Renal cortical epithelial cell (primary cell): ENCODE measurements at places on chromosomes 3 and 15.

GRCh38 chr3:186810336-186810996, 4.2 kb upstream of the RFC4 start:
- no peak for DNase-seq

DNA sequence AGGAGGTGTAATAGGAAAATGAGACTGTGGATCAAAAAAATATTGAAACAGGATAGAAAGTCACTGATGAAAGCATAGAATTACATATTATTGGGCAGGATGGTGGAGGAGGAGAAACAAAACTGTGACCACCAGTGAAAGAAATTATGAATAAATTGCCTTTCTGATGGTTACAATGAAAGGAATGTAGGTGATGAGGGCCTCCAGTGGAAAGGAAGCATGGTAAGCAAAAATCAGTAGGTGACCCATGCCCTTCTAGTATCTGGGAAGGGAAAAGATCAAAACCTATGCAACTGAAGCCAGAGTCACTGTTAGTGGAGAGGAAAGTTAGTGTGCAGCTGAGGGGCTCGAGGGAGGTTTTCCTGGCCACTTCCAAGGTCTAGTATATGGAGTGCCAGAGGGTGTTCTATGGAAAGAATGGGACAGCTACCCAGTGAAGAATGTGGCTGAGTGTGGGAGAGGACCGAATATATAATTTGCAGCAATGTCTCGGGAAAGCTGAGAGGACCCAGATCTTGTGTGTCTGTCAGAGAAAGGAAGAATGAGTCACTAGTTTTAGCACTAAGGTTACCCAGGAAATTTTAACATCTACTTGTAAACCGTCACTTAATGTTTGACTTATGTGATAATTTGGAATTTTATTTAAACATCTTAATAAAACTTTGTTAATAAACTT, 146.2 kb downstream of the NFKBIZ start:
- DNase-seq = peak; percentile 82

- DNase-seq = no peak
Measured at GRCh38 chr3:133932009-133932408, 36.3 kb upstream of the RAB6B start.

DNA sequence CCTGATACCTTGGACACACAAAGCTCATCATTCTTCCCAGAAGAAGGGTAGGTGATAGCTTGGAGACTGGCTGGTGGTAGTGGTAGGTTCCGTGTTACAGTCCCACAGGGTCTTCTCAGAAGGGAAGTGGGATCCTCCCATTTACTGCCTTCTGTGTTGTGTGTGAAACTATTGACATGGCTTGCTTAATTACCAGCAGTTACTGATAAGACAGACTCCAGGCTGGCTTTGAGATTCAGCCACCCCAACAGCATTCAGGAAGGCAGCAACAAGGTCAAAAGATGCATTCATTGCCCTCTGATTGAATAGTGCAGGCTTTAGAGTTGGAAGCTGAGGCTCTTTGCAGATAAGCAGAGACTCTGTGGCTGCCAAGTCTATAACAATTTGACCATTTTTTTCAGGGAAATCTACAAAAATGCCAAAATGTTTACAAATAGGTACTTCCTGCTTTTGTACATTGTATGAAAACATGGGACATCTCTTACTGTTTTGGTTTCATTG, 7.7 kb downstream of the ARNT2 start:
- DNase-seq = no peak

DNA sequence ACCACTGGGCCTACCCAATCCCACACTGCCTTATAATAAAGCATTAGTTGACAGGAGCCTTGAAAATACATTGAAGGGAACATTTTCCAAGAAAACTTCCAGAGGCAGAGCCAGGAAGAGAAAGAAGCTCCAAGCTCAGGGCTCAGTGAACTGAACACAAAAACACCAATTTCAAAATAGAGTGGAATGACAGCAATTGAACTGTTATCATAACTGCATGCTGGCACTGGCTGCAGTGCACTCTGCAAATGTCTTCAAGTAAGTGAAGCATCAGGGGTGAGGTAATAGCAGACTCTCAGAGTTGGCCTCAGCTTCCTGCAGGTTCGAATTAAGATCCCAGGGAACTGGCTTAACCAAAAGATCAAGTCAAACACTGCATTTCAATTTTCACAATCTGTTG, 388.0 kb upstream of the WNT5A start:
- no peak for DNase-seq

DNA sequence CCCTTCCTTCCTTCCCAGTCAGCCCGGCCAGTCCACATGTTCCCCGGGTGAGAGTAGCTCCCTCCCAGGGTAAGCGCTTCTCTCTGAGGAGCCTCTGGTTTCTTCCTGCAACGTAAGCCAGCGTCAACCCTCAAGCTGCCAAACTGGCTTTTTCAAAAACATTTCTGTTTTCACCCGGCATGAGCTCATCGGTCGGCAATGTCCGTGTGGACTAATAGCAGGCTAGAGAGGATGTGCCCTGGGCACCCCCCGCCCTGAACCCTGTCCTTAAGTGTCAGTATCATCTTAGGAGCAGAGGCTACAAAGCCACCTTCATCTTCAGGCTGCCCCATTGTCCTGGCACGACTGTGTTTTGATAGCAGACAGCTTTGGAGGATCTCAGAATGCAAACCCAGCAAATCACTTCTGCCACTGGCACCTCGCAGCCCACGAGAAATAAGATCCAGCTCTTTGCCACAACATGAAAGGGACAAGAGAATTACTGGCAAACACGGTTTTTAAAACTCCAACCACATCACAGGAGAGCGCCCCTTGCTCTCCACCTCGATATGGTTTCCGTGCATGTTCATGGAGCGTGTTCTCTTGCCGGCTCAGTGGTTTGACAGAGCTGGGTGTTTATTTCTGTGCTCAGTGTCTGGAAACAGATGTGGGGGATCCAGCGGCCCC, 9.9 kb downstream of the ALDH1A3 start:
- DNase-seq = peak; percentile 73
